ENCODE measurements at places on chromosomes 3 and 15. TPM values are rescaled to one million over a fixed set of nuclear protein-coding genes. Genes with fewer than 3 reads are reported as not detected.

Gene TMC3
- not detected for total RNA-seq

Gene SPTSSB
- total RNA-seq = not detected

Gene ATP11B
- total RNA-seq = 64.6 TPM

Gene SLC38A3
- total RNA-seq = not detected

Gene TMEM212
- not detected for total RNA-seq

DNA sequence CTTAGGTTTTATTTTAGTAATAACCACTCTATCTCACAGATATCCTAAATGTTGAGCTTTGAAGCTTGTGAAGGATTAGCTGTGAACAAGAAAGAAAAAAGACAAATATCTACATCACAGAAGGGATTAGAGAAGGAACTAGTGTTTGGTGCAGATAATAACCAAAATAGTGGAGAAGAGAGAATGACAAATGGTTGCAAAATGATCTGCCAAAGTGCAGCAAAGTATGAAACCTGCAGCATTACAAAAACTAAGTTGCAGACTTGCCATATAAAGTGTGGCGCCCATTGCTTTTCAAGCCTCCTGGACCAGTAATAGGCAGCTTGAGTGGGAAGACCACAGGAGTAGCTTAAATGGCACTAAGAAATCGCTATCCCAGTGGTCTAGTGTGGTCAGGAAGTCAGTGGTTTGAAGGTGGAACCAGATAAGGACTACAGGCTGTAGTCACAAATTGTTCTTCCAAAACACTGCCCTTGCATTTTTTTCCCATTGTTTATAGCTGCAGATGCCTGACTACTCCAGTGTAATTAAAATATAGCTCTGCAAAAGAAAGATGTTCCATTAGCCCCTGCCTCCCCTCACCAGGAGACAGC lies 20.7 kb downstream of the TPM1 start:
- DNase-seq = no peak

GRCh38 chr3:185728630-185729336 lies 96.1 kb downstream of the IGF2BP2 start:
- DNase-seq = no peak

GRCh38 chr3:175127075-175127662 lies 268.0 kb downstream of the NAALADL2 start:
- no peak for DNase-seq

DNA sequence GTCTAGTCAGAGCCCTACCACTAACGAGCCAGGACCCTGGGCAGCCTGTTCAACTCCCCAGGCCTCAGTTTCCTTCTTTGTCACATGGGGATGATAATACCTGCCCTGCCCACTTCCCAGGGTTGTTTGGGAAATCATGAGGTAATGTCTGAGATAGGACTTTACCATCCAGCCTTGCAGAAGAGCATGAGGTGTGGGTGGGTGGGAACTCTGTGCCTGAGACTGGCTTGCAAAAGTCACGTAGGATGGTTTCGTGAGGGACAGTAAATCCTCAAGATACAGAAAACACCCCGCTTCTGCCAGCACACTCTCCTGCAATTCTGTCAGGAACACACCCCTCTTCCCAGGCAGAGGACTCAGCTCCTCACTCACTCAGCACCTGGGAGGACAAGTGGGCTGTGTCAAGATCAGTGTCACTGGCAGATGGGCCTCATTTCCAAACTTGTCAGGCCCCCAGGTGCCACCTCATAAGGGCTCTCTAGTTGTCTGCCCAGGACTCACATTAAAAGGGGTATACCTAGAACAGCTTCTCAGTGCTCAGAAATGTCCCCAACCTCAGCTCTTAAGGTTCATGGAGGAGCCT lies 58.4 kb downstream of the DAPK2 start:
- no peak for DNase-seq

GRCh38 chr3:16182612-16183011 lies 8.1 kb downstream of the GALNT15 start:
- no peak for DNase-seq

All from activated CD4-positive, alpha-beta T cell treated with anti-CD3 and anti-CD28 coated beads for 36 hours (primary cell).